Sigmoid colon (tissue), 7 donors: ENCODE measurements at places on chromosomes 16 and 17. TPM values are rescaled to one million over a fixed set of nuclear protein-coding genes. Genes with fewer than 3 reads are reported as not detected.

The ABCA5 gene
- polyA plus RNA-seq = 2.5 TPM

The CDH8 gene
- polyA plus RNA-seq = 0.13 TPM

The NPIPA3 gene
- polyA plus RNA-seq = 1.2 TPM

The OR4D1 gene
- polyA plus RNA-seq = not detected

The PLA2G10 gene
- 29.4 TPM for polyA plus RNA-seq

The FUS gene
- polyA plus RNA-seq = 79.9 TPM

The PMP22 gene
- 48.9 TPM for polyA plus RNA-seq

The MBTD1 gene
- 7.2 TPM for polyA plus RNA-seq

The HMOX2 gene
- polyA plus RNA-seq = 77.2 TPM

The MT4 gene
- polyA plus RNA-seq = not detected

The AOC2 gene
- polyA plus RNA-seq = not detected

DNA sequence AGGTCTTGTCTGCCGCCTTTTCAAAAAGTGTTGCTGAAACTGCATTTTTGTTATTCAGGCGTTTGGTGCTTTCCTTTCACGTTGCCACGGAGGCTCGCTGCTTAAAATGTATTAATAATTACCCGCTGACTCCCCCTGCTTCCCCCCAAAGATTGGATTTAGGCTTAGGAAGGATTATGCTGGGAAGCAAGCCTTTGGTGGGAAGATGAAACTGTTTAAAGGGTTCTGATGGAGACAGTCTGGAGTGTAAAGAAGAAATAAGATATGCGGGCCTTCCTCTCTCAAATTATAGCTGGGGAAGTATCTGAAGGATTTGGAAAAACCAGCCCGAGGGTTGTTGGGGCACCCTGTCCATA, 1.1 kb downstream of the KSR1 start:
- H3K27me3 ChIP-seq = no peaks in the 10 kb centered on the region
- H3K4me1 ChIP-seq = no peaks in the 10 kb centered on the region
- peak overlapping the region; percentile 88 for H3K27ac ChIP-seq
- H3K36me3 ChIP-seq = no peaks in the 10 kb centered on the region
- no peak for DNase-seq

GRCh38 chr17:76548378-76549214, 8.8 kb downstream of the PRCD start:
- H3K4me3 ChIP-seq = no peak overlapping the region
- peaks cover 9% of the 10 kb centered on the region for H3K27me3 ChIP-seq
- H3K36me3 ChIP-seq = no peaks in the 10 kb centered on the region
- DNase-seq = no peak
- peaks cover 14% of the 10 kb centered on the region for H3K4me1 ChIP-seq

DNA sequence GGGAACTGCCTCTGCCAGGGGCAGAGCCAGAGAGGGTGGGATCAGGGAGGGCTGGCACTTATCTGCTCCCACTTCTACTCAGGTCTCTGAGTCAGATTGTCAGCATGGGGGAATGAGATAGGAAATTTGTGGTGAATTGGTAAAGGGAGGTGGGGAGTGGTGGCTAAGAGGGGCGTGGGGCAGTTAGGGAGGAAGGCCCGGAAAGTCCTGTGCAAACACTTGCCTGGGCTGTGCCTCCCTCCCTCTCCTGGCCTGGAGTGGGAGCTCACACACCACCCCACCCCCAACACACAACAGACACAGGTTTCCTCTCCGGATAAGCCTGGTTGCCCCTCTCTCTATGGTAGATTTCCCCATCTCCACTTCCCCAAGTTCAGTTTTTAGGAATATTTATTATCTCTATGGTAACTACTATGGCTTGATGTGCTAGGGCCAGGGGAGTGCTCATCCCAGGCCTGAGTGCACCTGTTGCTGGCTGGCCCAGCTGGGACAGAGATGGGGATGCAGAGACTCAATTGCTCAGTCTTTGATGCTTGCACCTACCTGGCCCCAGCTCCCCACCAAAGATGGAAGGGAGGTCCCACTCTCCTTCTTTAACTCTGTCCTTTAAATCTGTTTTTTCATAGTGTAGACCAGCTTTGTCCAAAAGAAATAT, 2.7 kb downstream of the SPNS2 start:
- H3K4me3 ChIP-seq = no peak overlapping the region
- H3K36me3 ChIP-seq = no peaks in the 10 kb centered on the region
- DNase-seq = no peak
- H3K27ac ChIP-seq = no peak overlapping the region

GRCh38 chr17:50167371-50167770, 1.6 kb downstream of the SGCA start:
- H3K27me3 ChIP-seq = no peaks in the 10 kb centered on the region
- H3K27ac ChIP-seq = peak overlapping the region; percentile 90
- H3K4me3 ChIP-seq = no peak overlapping the region
- H3K4me1 ChIP-seq = peaks cover 57% of the 10 kb centered on the region
- DNase-seq = no peak

- no peak for DNase-seq
- H3K27ac ChIP-seq = no peak overlapping the region
- H3K4me1 ChIP-seq = no peaks in the 10 kb centered on the region
Observed at GRCh38 chr16:5166486-5166885, 68.9 kb upstream of the EEF2KMT start.

- H3K27me3 ChIP-seq = peaks cover 6% of the 10 kb centered on the region
- no peak for DNase-seq
- no peak overlapping the region for H3K27ac ChIP-seq
- no peaks in the 10 kb centered on the region for H3K4me1 ChIP-seq
Observed at GRCh38 chr17:9798724-9799123, 7.3 kb upstream of the DHRS7C start.

DNA sequence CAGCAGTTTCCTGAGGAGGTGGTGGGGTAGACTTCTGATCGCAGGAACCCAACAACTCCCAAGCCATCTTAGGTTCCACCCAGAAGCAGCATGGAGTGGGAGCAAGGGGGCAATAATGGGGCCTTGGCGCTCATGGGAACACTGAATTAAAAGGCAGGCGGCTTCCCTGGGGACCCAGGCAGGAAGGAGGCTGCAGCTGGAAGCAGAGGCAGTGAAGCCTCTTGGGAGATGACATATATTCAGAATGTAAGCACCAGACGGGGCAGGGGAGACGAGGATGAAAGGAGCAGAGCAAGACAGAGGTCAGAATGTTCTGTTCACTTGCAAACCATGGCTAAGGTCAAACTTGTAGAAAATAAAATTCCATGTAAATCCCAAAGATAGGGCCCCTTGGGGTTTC, 2.9 kb downstream of the HIGD1B start:
- H3K27ac ChIP-seq = no peak overlapping the region
- H3K4me3 ChIP-seq = no peak overlapping the region
- DNase-seq = no peak
- H3K36me3 ChIP-seq = peaks cover 49% of the 10 kb centered on the region

DNA sequence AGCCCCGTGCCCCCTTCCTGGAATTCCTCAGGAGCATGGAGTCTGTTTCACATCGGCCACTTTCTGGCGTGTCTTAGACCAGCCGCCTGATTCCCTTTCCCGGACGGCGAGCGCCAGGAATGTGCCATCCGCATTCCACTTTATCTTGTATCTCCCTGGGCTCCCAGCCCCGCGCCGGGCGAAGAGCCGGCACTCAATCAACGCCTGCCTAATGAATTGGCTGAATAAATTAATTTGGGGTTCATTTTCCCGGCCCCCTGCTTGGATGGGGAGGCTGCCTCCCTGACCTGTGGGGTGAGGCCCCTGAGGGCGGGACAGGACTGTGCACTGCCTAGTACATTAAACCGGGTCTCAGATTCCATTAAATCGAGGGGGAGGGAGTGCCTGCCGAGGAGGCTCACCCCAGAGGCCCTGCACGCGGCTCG, 282.3 kb upstream of the TNRC6C start:
- no peaks in the 10 kb centered on the region for H3K27me3 ChIP-seq
- peaks cover 20% of the 10 kb centered on the region for H3K4me1 ChIP-seq
- H3K27ac ChIP-seq = peak overlapping the region; percentile 42
- DNase-seq = no peak
- H3K4me3 ChIP-seq = peak overlapping the region; percentile 20

GRCh38 chr17:68197091-68197996, 50.5 kb upstream of the AMZ2 start:
- no peak overlapping the region for H3K4me3 ChIP-seq
- H3K27ac ChIP-seq = no peak overlapping the region
- H3K27me3 ChIP-seq = peaks cover 68% of the 10 kb centered on the region
- no peak for DNase-seq
- H3K36me3 ChIP-seq = no peaks in the 10 kb centered on the region
- peaks cover 51% of the 10 kb centered on the region for H3K4me1 ChIP-seq

DNA sequence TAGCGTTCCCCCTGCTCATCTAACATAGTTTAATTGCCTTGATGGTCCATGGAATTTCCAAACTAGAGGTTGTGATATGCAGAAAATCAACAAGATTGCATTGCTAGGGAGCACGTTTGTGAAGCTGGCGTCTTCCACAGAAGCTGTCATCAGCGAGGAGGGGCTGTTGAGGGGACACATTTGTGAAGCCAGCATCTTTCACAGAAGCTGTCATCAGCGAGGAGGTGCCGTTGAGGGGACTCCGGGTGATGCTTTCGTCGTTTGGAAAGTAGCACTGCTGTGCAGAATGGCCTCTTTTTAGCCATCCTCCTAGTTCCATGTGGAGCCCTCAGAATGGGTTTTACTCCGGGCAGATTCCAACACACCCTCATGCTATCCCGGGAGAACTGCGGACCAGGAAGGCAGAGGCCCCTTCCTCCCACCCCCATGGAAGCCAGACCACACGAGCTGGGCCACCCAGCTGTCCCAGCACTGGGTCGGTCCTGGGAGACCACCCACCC, 119.6 kb upstream of the CHMP6 start:
- DNase-seq = peak; percentile 29
- H3K27me3 ChIP-seq = no peaks in the 10 kb centered on the region
- H3K27ac ChIP-seq = no peak overlapping the region
- no peaks in the 10 kb centered on the region for H3K4me1 ChIP-seq

GRCh38 chr16:1861730-1862129, 10.2 kb downstream of the MEIOB start:
- H3K4me3 ChIP-seq = no peak overlapping the region
- no peak overlapping the region for H3K27ac ChIP-seq
- H3K27me3 ChIP-seq = peaks cover 35% of the 10 kb centered on the region
- DNase-seq = no peak
- no peaks in the 10 kb centered on the region for H3K36me3 ChIP-seq

DNA sequence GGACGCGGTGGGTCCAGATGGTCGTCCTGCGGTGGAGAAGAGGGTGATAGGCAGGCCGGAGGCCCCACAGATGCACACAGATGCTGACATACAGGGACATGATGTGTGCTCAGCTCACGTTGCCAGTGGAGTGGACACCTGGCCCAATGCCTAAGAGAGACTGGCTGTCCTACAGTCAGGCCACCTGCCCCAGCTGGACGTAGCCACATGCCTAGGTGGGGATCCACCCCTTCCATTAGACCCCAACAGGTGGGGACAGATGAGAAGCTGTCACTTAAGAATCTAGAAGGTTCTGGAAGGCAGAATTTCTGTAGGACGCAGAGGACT, 117.6 kb upstream of the ZNF750 start:
- H3K4me3 ChIP-seq = no peak overlapping the region
- no peaks in the 10 kb centered on the region for H3K4me1 ChIP-seq
- no peaks in the 10 kb centered on the region for H3K36me3 ChIP-seq
- no peak overlapping the region for H3K27ac ChIP-seq

- H3K4me1 ChIP-seq = no peaks in the 10 kb centered on the region
- no peak overlapping the region for H3K27ac ChIP-seq
- no peak overlapping the region for H3K4me3 ChIP-seq
- H3K36me3 ChIP-seq = no peaks in the 10 kb centered on the region
- no peak for DNase-seq
- no peaks in the 10 kb centered on the region for H3K27me3 ChIP-seq
Observed at GRCh38 chr17:19702217-19702641, 14.2 kb downstream of the SLC47A2 start.

- peaks cover 4% of the 10 kb centered on the region for H3K4me1 ChIP-seq
- H3K36me3 ChIP-seq = no peaks in the 10 kb centered on the region
- no peaks in the 10 kb centered on the region for H3K27me3 ChIP-seq
Observed at GRCh38 chr16:55391760-55392375, 67.9 kb downstream of the IRX6 start.

- no peaks in the 10 kb centered on the region for H3K27me3 ChIP-seq
- DNase-seq = peak; percentile 71
- H3K4me3 ChIP-seq = no peak overlapping the region
- H3K27ac ChIP-seq = peak overlapping the region; percentile 8
- no peaks in the 10 kb centered on the region for H3K4me1 ChIP-seq
Observed at GRCh38 chr16:27383556-27384243, 18.3 kb upstream of the IL21R start.
